ACHN (cell line): ENCODE measurements at places on chromosomes 3 and 15.

DNA sequence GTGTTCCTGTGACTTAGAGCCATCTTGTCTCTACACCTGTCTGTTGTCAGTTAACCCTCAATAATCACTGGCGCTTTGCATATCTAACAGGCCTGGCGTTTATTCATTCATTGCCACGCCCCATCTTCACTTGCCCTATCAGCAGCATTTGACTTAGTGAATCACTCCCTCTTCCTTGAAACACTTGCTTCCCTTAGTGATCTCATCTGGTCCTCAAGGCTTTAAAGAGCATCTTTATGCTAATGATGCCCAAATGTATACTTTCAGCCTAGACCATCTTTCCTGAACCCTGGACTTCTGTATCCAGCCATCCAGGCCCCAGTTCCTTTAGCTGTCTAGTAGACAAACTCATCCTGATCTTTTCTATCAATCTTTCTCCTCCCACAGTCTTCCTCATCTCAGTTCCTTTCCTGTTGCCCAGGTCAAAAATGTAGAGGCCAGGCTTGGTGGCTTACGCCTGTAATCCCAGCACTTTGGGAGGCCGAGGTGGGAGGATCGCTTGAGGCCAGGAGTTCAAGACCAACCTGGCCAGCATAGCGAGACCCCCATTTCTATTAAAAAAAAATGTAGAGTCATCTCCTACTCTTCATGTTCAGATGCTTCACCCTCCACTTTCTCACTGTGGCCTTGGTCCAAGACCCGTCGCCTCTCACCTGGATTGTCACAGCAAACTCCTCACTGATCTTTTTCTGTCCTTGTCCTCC, 1.4 kb upstream of the IGDCC4 start:
- DNase-seq: no peak

DNA sequence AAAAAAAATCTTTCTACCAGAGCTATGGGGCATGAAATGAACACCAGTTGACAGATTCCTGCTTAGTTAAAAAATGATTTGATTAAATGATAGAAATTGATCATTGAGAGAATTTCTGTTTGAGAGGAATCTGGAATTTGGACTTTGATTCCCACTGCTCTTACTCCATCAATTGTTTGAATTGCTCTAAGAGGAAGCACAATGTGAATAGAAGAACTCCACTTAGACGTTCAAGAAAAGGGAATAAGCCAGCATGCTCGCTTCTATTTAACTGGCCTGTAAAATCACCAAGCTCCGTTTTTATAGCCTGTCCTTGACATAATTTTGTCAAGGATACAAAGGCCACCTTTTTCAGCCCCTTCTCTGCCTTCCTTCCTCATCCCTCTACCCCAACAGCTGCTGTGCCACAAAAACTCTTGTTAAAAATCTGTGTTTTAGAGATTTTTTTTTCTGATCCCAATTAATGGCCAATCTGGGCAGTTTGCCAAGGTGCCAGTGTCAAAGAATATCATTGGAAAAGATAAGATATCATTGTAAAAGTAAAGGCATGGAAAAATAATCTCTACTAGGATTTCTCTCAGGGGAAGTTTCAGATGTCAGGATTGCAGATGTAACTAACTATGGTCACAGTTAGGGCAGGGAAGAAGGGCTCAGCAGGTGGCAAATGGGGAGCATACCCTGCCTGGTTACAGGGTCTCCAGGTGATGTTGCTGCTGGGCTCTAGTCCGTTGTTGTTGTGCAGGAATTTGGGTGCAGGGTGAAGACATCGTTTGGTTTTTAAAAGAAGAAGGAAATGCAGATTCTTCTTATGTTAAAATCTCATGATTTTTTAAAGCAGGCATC, 301.8 kb upstream of the PDZRN3 start:
- DNase-seq: no peak

DNA sequence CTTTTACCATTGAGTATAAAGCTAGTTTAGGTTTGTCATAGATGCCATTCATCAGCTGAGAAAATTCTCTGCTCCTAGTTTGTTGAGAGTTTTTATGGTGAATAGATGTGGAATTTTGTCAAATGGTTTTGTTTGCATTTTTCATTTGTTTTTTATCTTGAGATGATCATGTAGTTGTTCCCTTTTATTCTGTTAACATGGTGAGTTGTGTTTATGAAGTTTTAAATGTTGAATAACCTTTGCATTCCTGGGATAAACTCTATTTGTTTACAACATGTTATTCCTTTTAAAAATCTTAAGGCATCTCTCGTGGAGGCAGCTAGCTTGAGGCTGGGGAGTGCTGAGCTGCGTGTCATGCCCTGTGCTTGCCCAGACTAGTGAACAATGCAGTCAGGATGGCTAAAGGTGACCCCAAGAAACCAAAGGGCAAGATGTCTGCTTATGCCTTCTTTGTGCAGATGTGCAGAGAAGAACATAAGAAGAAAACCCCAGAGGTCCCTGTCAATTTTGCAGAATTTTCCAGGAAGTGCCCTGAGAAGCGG, 48.5 kb downstream of the ANAPC13 start:
- DNase-seq: no peak

GRCh38 chr3:127762787-127763105, 59.6 kb downstream of the MGLL start:
- DNase-seq: no peak

DNA sequence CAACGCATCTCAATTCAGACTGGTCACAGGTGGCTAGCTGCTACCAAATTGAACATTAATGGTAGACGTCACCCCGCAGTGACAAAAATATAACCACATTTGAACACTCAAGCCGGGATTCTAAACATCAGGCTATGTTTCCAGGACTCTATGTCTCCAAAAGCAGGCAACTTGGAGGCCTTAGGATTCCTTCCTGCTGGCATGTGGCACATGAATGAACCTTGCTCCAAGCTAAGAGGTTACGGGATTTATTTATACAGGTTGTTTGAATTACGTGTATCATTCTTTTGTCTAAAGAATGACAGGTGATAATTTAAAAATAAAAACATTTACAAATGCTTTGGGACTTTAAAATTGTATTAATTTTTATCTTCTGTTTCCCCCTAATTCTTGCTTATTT, 864.4 kb upstream of the CFAP20DC start:
- DNase-seq: no peak

DNA sequence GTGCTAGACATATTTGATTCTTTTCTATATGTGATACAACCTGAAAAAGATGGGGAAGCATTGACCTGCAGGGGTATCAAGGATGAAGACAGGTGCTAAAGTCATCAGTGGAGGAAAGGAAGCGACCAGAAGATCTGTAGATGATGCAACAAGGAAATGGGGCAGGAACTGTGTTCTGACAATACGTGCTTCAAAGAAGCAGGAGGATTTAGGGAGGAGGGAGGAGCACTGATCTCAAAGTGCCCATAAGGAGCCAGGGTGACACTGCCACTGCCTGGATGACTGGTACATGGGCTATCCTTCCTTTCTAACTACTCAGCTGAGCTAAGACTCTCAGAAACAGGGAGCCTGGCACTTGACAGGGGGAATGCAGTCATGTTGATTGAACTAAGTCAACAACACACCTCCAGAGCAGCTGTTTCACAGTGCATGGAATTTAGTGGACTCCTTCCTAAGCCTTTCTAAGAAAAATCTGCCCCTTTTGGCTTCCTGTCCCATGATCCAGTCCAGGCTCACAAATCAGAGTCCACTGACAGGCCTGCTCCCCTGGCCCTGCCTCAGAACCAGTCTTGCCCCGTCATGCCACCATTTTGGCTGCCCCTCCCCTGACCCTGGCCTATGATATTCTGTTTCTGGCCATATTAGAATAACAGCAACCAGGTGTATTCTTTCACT, 12.0 kb downstream of the LYSMD4 start:
- no peak for DNase-seq

DNA sequence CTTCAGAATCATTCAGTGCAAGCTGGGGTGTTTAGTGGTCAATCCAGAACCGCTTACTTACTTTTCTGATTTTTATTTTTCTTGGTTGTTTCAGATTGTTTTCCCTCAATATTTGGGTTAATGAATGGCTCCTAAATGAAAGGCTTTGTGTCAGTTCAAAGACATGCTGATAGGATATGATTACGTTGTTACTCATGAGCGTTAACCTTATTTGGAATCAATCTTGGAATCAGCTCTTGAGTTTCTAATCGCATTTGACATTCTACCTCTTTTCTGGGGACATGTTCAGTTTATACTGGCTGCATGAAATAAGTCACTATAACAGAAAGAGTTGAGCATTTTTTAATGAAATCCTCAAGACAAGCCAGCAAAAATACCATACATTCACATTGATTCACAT, 50.2 kb downstream of the ATP11B start:
- DNase-seq: no peak

GRCh38 chr3:43559961-43560360, 61.9 kb downstream of the ANO10 start:
- no peak for DNase-seq
